Right ventricle myocardium superior (tissue), 1 donor: ENCODE measurements at places on chromosomes 2 and 18. TPM values are rescaled to one million over a fixed set of nuclear protein-coding genes. Genes with fewer than 3 reads are reported as not detected.

LRRTM1 gene
- total RNA-seq: 0.30 TPM

CFC1 gene
- not detected for total RNA-seq

- DNase-seq: no peak
These were observed 179.7 kb downstream of the MREG start for GRCh38 chr2:215833531-215834162.

GRCh38 chr18:9148203-9148552, 11.6 kb downstream of the ANKRD12 start:
- DNase-seq: no peak

DNA sequence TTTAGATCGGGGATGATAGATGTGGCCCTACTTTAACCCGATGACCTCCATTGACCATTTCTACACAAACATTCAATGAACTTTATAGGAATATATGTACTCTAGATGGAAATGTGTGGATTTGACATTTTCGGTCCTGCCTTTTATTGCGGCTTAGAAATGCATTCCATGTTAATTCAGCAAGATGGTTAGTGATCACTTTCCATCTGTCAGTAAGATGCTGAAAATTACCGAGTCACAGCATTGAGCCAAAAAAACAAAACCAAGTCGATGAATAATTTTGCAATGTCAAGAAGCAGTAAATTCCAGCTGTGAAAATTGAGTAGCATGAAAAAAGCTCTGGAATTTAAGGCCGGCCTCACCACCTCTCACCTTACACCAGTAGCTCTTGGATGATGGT, 1642.6 kb upstream of the NXPH2 start:
- no peak for DNase-seq

SERPINB7 gene
- not detected for total RNA-seq

- no peak for DNase-seq
These were observed 17.7 kb downstream of the SMC6 start for GRCh38 chr2:17735864-17736263.

FAM237A gene
- total RNA-seq: not detected

VIT gene
- total RNA-seq: 19.4 TPM

DHRS9 gene
- 1.3 TPM for total RNA-seq

GRCh38 chr18:48122376-48122775, 191.9 kb upstream of the SMAD2 start:
- no peak for DNase-seq

GRCh38 chr2:62151306-62151638, 44.6 kb upstream of the B3GNT2 start:
- peak; percentile 55 for DNase-seq

DNA sequence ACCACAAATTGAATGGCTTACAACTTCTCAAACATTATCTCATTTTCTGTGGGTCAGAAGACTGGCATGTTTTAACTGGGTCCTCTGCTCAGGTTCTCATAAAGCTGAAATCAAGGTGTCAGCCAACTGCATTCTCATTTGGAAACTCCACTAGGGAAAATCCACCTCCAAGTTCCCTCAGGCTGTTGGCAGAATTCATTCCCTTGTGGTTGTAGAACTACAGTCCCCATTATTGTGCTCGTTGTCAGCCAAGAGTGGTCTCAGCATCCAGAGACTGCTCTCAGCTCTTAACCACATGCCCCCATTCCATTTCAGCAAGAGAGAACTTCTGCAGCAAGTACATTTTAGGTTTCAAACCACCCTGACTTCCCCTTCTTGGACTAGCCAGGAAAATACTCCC, 12.2 kb downstream of the NOL4 start:
- DNase-seq: no peak

DNA sequence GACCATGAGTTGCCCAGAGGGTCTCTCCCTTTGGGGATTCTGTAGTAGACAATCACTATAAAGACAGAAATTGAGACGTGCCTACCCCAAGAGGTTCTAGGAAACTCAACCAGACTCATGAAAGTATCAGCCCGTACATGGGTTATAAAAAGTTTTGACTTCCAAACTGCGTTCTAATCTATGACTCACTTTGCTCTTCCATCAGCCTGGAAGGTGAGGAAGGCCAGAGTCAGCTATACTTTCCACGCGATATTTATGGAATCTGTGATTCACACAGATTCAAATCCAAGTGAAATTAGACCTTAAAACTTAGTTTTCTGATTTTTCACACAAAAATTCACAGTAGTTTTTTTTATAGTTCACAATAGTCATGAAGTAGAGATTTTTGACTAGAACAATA, 7.7 kb upstream of the LYPD1 start:
- no peak for DNase-seq

DNA sequence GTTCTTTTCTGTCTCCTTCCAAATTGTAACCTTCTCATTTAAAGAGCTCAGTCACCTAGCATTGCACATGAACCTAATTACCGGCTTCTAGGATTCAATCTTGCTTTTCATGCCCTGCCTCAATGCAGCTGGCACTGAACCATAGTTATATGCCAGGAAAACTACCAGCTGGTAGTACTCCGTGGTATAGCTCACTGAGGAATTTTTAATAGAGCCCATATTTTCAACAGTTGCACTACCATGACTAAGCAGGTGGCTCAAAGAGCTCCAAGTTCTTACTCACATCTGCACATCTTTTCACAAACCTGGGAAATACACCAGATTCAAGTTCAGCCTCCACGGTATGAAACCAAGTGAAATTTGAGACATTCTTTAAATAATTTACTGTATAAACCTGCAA, 363.5 kb downstream of the GRB14 start:
- DNase-seq: no peak

GALNT5 gene
- total RNA-seq: 0.16 TPM

MC5R gene
- not detected for total RNA-seq

NBEAL1 gene
- 16.2 TPM for total RNA-seq

NYAP2 gene
- total RNA-seq: not detected

- DNase-seq: no peak
These were observed 25.6 kb upstream of the ZC3H15 start for GRCh38 chr2:186460465-186460864.

- DNase-seq: no peak
These were observed 293.4 kb upstream of the MEX3C start for GRCh38 chr18:51490860-51491259.

- no peak for DNase-seq
These were observed 60.3 kb upstream of the LMAN1 start for GRCh38 chr18:59419386-59419785.

EMILIN2 gene
- 17.7 TPM for total RNA-seq

KCNG2 gene
- not detected for total RNA-seq

GRCh38 chr2:101985101-101985792, 6.5 kb upstream of the IL1R2 start:
- DNase-seq: no peak

PASK gene
- 3.2 TPM for total RNA-seq

DNA sequence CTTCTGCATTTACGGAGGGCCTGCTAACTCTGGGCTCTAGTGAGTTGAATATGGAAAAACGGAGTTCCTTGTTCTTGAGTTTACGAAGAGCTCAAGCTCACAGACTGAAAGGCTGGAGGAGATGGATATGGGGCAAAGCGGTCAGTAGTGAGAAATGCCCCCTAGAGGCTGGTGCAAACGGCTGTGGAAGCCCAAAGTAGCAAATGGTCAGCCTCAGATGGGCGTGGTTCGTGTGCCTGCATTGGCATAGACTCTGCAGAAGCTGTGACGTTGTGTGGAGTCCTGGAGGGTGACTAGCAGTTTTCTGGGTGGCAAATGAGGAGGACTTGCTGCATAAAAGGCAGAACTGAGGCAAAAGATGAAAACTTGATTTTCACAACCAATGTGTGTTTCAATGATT, 93.6 kb upstream of the TWIST2 start:
- DNase-seq: no peak

- DNase-seq: no peak
These were observed 117.4 kb downstream of the TTN start for GRCh38 chr2:178689808-178690207.

GRCh38 chr2:53505826-53506225, 261.8 kb upstream of the CHAC2 start:
- no peak for DNase-seq

GRCh38 chr2:96542357-96542977, 5.9 kb downstream of the ARID5A start:
- no peak for DNase-seq

ALK gene
- 0.16 TPM for total RNA-seq

GRCh38 chr2:166803373-166804000, 84.8 kb upstream of the XIRP2 start:
- no peak for DNase-seq

CYP27A1 gene
- total RNA-seq: 10.5 TPM

DNA sequence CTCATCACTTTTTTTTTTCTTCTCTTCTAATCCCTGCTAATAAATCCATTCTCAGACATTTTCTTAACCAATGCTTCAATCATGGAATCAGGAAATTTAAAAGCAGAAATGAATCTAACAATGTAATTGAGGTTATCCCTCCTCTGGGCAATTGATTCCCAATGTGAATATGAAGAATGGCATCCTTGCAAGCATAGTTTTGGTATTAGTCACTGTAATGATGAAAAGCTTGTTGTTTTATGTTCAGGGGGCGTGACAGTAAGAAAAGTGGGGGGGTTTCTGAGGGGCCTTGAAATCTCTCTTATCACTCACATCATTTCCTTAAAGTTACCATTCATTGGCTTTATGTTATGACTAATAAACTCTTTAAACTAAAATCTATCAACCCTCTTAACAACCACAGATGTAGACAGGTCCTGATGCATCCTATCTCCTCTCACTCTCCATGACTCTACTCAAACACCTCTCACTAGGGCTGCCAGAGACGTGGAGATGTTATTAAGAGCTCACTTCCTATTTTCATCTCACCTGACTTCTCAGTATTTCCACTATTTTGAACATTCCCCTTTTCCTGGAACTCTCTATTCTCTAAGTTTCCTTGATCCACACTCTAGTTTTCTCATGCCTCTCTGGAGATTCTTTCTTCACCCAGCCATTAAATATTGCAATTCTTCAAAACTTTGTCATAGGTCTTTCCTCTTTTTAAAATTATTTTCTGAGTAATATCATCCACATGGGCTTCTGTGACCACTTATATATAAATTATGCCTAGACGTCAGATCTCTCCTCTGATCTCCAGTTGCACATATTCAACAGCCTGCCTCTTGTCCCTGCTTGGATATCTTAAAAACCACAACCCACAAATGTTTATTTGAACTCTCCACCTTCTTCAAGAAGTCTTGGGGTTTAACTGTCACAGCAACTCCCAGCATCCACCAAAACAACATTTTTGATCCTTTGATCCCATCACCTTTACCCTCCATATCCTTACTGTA, 332.9 kb downstream of the CDH2 start:
- no peak for DNase-seq

DNA sequence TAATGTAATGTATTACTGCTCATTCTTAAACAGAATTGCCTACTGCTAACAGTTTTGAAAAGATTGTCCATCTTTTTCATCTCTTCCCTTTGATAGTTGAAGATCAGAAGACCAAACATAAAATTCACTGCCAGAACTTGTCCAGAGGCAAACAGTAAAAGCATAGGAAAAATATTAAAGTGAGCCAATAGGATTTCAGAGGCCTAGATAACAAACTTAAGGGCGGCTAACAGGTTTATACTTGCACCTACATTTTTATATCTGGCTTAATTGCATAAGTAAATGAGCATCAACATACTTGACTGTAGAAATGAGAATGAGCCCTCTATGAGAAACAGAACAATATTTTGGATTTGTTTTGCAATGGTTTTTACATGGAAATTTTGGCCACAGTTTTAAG, 30.3 kb downstream of the ZC3H15 start:
- DNase-seq: no peak

DNA sequence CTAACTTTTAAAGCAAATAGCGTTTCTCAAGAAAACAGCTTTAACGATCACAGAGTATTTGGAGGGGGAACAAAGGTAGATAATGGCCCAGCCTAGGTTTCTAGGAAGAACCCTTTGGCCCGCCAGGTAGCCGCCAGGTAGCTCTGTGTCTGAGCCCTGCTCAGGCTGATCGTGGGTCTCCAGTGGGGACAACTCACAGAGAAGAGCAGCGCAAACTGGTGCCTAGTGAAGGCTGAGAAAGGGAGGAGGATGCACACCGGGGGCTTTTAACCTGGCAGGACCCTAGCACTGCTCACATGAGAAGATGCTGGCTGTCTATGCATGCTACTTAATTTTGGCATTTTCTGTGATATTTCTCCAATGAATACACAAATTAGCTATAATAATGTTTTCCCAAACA, 5.8 kb downstream of the NGEF start:
- no peak for DNase-seq

C2orf81 gene
- 0.62 TPM for total RNA-seq
